ENCODE measurements at places on chromosomes 5 and 9.

DNA sequence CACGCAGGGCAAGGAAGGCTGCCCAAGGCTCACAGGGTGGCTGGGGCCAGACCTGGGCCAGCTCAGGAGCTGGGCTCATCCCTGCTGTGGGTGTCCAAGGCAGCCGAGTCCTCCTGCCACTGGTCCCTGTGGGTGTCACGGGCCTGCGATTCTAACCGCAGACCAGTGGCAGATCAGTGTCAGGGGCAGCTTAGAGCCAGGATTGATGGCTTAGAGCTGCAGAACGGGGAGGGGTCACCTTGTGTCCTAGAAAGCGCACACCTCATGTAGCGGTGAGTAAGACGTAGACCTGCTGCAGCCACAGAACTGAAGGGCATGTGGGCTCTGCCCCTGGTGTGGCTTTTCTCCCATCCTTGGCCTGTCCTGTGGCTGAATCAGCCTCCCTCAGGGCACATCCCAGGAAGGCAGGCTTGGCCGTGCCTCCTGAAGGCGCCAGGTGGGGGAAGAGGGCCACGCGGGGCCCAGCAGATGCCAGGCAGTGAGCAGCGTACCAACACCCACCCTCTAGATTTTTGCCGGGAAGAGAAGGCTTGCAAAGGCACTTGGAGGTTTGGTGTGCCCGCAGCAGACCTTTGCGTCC, 78.3 kb upstream of the FCN2 start:
- DNase-seq = no peak

GRCh38 chr9:124834591-124834990, 18.7 kb upstream of the WDR38 start:
- DNase-seq = no peak

- no peak for DNase-seq
These were observed 3.2 kb downstream of the ROR2 start for GRCh38 chr9:91946653-91947488.

DNA sequence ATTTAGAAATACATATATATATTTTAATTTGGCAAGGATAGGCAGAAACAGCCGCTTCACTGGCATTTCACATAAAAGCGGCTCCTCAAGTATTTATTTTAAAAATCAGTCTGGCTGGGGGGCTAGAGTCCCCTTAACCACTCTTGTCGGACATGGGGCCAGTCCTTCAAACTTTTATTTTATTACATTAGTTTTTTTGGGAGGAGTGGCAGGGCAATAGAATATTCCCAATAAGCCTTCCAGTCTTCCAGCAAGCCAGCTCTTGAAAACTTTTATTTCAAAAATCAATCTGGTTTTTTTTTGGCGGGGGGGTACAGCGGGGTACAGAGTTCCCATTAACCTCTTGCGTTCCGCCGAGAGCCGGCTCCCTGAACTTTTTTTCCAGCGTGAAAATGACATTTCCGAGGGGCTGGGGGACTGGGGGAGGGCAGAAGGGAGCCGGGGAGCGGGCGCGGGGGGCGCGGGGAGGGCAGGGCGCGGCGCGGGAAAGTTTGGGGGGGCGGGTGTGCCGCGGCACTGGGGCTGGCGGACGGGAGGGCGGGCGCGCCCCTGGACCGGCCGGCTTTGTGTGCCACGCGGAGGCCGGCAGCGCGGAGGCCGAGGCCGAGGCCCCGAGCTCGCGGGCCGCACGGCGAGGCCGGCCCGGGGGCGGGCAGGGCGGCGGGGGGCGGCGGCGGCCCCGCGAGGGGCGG, 504 bp upstream of the ZNF618 start:
- DNase-seq = no peak

GRCh38 chr9:14263707-14264483, 50.0 kb downstream of the NFIB start:
- no peak for DNase-seq

- peak; percentile 74 for DNase-seq
These were observed 16.8 kb upstream of the NSD1 start for GRCh38 chr5:177116631-177117373.

- DNase-seq = no peak
These were observed 38.3 kb downstream of the PIK3R1 start for GRCh38 chr5:68253624-68254585.

DNA sequence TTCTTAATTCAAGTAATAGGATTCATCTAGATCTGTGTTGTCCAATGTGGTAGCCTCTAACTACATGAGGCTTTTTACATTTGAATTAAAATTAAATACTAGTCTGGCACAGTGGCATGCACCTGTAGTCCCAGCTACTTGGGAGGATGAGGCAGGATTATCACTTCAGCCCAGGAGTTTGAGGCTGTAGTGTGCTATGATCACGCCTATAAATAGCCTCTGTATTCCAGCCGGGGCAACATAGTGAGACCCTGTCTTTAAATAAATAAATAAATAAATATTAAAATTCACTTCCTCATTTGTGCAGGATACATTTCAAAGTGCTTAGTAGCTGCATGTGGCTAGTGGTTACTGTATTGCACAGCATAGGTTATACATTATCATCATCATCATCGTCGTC, 91.8 kb downstream of the UBE2R2 start:
- no peak for DNase-seq
